ENCODE measurements at places on chromosomes 11 and 22.

- no peak for DNase-seq
Observed at GRCh38 chr11:44775985-44776446, 49.3 kb downstream of the TSPAN18 start.

- DNase-seq, result no peak
Observed at GRCh38 chr11:91365986-91366585, 858.5 kb upstream of the FAT3 start.

GRCh38 chr11:111303461-111303860 lies 5.1 kb downstream of the POU2AF3 start:
- DNase-seq, result peak; percentile 43

DNA sequence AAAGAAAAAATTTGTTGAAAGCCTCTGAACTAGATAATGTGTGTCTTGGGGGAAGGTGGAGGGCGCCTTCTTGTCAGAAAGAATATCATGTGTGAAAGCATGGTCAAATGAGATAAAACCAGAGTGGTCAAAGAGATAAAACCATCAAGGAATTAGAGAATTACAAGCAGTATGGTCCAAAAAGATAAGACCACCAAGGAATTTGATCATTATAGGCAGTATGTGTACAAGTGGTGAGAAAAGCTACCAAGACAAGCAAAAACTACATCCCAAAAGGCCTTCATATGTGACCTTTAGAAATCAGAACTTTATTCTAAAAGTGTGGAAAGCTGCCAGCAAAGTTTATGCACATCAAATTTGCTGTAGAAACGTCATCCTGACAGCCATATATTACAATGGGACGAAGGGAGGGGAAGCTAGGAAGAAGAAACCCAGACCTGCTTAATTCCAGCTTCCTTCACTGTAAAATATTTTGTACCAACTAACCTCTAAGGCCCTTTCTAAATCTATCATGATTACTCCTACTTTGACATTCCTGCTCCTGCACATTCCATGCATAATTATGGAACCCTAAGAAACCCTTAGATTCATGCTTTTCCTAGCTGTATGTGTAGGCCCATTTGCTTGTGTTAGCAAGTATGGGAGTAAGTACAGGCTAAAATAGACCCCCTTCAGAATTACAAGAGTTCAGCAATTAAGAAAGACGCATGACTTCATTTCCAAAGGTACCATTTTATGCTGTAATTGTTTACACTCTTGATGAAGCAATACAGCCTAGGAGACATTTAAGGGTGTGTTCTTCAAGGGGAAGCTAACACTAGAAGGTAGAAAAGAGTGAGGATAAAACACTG lies 51.6 kb downstream of the LGR4 start:
- DNase-seq, result no peak

GRCh38 chr11:62706850-62707247 lies 375 bp downstream of the BSCL2 start:
- no peak for DNase-seq

GRCh38 chr11:19931771-19932369 lies 219.2 kb downstream of the NAV2 start:
- DNase-seq, result no peak

GRCh38 chr22:34897126-34897525 lies 168.8 kb upstream of the ISX start:
- no peak for DNase-seq

DNA sequence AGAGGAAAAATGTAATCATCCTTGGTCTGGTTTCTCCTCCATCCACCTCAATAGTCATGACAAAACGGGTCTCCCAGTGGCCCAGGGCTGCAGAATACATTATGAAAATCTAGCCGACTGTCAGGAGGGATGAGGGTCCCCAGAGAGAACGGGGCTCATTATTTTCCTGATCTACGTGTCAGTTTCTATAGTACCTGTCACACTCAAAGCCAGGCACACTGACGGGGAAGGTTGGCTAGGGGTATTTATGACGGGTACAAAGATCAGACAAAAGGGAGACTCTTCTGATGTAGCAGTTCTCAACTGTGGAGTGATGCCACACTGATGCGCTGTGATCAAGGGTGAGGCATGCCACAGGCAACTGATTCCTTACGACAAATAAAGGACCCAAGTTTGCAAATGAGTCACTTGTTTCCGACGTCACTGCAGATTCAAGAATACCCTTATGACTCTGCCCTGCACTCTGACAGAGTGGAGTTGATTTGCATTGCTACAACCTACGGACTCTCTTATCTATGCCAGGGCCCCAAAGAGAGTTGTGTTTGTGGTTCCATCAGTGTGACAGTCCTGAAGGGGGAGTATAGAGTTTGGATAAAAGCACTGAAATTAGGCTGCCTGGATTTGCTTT lies 188.2 kb upstream of the TBCEL start:
- DNase-seq, result no peak

GRCh38 chr11:134876226-134876625 lies 464.2 kb upstream of the B3GAT1 start:
- no peak for DNase-seq

- no peak for DNase-seq
Observed at GRCh38 chr11:45384711-45385241, 98.6 kb upstream of the SYT13 start.

DNA sequence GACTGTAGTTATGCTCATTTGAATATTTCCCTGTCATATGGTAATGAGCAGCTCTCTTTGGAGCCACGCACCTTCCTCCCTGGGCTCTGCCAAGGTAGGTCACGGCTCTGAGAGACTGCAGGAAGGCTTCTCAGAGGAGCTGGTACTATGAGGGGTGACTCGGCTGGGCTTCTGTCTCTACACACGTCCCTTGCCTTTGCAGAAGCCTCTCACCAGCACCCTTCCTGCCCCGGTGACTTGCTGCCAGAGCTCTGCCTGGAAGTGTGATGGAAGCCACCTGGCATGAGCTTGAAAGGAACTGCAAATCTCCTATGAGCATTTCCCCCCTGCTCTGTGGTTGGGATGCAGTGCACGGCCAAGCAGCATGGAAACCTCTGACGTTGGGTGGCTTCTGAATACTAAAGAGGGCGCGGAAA lies 74.2 kb downstream of the KIRREL3 start:
- DNase-seq, result no peak

DNA sequence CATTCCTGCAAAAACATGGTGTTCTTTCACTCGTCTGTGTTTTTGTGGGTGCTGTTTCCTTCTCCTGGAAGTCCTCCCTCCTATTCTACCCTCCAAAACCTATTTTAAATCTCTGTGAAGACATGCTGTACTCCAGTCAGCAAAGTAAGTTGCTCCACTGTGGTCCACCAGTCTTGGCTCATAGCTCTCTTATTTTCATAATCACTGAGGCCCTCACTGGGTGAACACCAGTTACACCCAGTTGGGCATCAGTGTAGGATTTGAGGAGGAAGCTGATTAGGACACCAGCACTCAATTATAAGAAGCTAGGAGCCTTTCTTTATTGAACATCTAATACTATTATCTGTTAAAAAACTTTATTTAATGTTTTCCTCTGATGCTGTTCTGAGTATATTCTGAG lies 23.9 kb upstream of the EED start:
- DNase-seq, result no peak

DNA sequence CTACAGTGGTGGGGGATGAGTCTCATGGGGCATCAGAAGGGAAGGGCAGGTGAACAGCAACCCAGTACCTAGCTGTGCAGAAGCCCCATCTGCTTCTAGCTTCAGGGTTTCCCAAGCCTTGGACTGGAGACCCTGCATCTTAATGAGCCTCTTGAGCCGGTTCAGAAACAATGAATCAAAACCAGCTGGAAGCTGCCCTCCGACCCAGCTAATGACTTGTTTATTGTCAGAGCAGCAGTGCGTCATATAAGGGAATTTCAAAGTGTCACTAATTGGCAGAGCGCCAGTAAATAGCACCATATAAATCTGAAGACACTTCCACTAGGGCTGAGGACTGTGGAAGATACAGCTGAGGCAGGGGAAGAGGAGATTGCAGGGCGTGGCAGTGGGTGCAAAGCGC lies 57.5 kb downstream of the RPUSD4 start:
- peak; percentile 44 for DNase-seq

DNA sequence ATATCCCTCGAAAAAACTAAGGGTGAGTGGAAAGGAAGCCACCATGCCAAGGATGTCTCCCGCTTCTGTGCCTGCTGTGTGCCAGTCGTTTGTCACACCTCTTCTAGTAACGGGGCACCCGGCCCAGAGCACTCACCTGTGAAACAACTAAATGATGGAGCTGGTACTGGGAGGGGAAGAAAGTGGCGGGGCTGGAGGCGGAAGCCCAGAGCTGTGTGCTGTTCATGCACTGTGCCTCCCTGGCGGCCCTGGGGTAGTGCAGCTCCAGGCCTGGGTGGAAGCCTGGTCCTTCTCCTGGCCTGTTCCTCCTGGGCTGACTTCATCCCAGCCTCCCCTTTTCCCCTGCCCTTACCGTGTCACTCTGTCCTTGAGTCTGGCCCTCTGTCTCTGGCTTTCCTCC lies 130.2 kb downstream of the CEP164 start:
- no peak for DNase-seq

- no peak for DNase-seq
Observed at GRCh38 chr22:41844513-41844912, 11.6 kb downstream of the SREBF2 start.

DNA sequence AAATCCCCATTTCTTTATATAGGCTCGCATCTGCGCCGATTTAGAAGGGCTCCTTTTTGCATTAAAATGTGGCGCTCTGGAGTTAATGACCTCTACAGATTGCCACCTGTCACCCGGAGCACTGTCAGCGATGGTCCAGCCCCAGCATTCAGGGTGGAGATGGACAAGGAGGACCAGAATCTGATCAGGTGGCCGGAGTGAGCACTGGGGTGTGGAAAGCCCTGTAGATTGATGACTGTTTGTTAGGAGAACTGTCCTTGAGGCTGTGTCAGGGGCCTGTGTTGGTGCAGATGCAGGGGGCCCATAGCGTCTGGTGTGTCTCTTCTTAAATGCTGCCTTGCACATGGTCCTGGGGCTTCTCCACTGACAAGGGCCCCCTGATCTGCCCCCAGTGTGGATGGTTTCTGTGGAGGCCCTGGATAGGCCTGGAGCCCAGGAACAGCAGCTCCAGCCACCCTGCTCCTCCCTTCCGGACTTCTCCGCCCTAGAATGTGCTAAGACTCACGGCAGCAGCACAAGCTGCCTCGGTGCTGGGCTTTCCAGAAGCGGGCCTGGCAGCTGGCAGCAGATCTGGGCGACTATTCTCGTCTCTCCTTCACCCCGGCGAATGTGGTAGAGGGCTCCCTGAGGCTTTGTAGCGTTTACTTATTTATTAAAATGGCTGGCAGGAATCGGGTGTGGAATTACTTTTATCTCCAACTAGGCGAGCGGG lies 1333.3 kb downstream of the BRD1 start:
- no peak for DNase-seq

GRCh38 chr22:31969789-31970489 lies 25.6 kb downstream of the YWHAH start:
- DNase-seq, result peak; percentile 55
